Fibroblast of the aortic adventitia (primary cell): ENCODE measurements at places on chromosomes 2 and 18.

GRCh38 chr2:152658221-152658620, 59.0 kb downstream of the PRPF40A start:
- no peak for DNase-seq

- DNase-seq: peak; percentile 94
Observed at GRCh38 chr2:127086990-127087790, 19.8 kb downstream of the BIN1 start.

DNA sequence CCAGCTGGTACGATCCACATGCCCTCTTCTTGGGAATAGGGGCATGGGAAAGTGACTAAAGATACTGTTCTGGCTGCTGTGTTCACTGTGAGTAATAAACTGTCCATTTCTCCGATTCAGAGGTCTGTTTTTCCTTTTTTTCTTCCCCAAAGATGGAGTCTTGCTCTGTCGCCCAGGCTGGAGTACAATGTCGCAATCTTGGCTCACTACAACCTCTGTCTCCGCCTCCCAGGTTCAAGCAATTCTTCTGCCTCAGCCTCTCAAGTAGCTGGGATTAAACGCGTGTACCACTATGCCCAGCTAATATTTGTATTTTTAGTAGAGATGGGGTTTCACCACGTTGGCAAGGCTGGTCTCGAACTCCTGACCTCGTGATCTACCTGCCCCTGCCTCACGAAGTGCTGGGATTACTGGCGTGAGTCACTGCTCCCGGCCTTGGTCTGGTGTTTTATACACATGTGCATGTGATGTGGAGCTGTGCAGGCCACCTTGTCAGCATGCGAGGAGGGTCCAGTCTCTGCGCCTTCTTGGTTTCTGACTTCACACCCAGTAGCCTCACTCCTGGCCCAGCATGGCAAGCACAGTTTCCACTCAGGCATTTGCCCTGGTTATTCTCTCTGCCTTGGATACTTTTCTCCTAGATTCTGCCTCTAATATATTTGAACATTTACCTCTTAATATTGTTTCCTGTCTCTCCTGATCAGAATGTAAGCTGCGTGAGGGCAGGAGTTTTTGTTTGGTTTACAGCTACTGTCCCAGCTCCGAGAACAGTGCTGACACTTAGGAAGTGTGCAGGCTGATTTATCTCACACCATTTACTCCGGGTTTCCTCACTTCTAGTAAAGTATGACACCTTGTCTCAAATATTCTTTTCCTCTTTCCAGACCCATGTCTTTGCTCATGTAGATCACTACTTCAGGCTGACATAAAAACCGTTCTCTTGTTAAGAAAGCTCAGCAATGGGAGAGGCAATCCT, 19.7 kb downstream of the PTPN18 start:
- no peak for DNase-seq

DNA sequence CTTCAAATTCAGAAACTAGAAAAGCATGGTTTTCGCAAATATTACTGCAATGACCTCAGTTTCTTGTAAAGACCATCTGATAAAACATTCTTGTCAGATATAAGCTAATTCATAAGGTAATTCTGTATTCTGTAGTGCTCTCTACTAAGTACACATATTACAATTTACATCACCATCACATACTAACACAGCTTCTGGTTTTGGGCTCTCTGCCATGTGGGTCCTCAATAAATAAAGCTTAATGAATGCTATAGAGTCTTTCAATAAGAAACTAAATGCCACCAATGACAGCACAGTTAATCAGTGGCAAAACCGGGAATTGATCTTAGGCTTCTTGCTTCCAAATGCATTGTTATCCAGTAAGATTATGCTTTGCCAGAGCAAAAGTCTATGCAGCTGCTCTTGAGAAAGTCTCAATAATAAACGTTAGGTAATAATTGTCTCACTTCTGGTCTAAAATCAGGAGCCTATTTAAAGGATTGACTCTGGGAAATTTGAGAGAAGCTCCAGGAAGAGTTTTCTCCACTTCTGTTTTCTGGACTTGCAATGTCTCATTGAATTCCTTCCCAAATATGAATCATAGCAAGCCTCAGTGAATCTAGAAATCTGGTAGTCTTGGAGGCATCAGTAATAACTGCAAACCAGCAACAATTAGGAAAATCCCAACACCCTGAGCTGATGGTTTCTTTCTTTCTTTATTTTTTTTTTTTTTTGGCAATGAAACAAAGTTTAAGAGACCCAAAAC, 67.9 kb upstream of the RAPGEF4 start:
- DNase-seq: peak; percentile 37
